Stimulated activated CD4-positive, alpha-beta T cell treated with anti-CD3 and anti-CD28 coated beads, Interleukin-12 subunit alpha, Interleukin-12 subunit beta, amount 100 ng/mL, for 4 hours (primary cell): ENCODE measurements at places on chromosomes 16 and 17.

- DNase-seq, result no peak
Observed at GRCh38 chr17:15332338-15332737, 9.1 kb downstream of the TEKT3 start.

- DNase-seq, result no peak
Observed at GRCh38 chr17:4604111-4604644, 19.8 kb downstream of the SMTNL2 start.

DNA sequence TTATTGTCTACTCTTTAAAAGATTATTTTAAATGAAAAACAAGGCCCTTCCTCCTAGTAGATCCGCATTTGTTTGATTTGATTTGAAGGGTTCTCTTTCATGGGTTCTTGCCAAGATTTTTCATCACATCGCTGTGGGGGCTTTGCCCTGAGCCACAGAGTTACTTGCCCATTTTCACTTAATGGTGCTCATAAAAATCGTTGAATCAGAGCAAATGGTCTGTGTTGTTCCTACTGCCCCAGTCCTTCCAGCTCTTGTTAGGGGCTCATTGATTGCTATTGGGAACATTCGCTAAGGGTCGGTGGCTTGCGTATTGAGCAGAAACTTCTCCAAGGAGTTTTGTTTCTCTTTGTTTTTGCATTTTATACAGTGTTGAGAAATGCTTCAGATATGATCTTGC is 1023.4 kb upstream of the CDH8 start:
- DNase-seq, result no peak

GRCh38 chr16:85777583-85778310 is 21.6 kb downstream of the EMC8 start:
- DNase-seq, result no peak

DNA sequence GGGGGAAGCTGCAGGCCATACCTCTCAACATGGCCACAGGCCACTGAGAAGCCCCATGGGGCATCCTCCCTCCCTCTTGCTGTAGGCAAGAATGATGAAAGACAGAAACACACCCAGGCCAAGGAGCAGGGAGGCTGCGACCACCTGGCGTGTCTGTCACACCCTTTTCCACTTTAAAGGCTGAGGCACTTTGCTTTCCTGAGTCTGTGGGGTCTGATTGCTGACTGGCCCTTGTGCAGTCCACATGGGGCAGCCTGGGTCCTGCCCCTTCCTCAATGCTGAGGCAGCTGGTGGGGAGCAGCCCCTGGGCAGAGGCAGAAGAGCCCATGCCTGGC is 8.7 kb downstream of the TMEM204 start:
- no peak for DNase-seq

DNA sequence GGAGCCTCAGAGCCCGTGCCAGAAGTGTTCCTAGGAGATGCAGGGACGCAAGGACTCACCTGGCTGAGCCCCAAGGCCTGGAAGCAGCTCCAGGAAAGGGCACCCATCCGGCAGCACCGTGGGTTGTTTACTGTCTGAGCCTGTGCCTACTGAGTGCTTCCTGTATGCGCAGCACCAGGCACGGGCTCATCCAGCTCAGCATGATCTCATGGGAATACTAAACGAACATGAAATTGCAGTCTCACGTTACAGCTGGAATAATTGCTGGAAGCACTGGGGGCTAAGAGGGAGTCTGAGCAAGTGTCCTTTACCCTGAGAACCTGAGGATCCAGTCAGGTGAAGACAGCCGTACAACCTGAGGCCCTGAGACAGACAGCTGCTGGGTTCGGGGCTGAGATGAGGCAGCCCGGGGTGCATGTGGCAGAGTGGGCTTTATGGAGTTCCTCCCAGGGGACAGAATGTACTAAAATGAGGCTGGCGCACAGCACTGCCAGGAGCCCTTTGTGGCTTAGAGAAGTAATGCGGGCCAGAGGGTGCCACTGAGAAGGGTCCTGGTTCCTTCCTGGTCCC is 5.4 kb downstream of the CTRL start:
- no peak for DNase-seq

DNA sequence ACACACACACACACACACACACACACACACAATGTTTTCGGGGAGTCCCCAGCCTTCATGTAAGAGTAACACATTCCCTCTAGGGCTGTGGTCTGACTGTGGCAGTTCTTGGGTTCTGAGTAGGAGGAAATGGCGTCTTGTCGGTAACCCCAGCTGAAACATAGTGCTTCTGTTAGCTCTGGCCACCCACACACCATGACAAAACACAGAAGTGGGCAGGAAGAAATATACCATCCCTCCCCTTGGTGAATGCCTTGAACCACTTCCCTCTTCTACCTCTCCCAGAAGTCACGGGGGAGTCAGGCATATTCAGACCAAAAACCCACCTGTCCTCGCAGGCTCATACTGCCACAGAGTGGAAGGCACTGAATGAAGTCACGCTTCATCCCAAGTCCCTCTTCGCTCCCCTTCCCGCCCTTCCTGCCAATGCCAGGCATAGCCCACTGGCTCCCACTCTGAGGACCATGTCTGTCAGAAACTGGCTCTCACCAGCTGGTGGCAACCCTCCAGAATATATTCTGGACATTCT is 11.5 kb downstream of the SLC35B1 start:
- peak; percentile 49 for DNase-seq
